Testis (tissue), 5 donors: ENCODE measurements at places on chromosomes 5 and 9.

- DNase-seq = no peak
These were observed 24.8 kb downstream of the TGFBI start for GRCh38 chr5:136053336-136054141.

GRCh38 chr5:146683861-146684260 lies 167.9 kb upstream of the GPR151 start:
- DNase-seq = no peak

- DNase-seq = no peak
These were observed 4.1 kb downstream of the PLPP1 start for GRCh38 chr5:55530669-55531068.

GRCh38 chr5:35197351-35197750 lies 32.9 kb downstream of the PRLR start:
- no peak for DNase-seq

DNA sequence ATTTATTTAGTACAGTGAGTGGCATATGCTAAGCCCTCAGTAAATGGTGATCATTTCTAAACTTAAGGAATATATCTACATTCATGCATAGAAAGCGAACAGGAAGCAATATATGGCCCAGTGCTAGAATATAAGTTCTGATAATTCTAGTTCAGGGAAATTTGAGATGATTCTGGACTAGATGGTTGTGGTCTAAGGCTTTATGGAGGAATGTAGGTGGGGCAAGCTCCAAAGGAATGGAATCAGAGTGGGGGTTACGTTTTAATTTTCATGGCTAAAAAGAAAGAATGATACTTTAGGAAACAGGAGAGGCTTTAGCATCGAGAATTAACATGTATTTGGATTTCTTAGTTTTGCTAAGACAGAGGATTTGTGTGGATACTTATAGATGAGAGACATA lies 56.1 kb downstream of the MTREX start:
- no peak for DNase-seq

- no peak for DNase-seq
These were observed 44.1 kb downstream of the CAMK4 start for GRCh38 chr5:111268300-111268699.

- no peak for DNase-seq
These were observed 209.6 kb downstream of the MAST4 start for GRCh38 chr5:66805514-66806430.

GRCh38 chr5:93601802-93602155 lies 18.8 kb downstream of the NR2F1 start:
- no peak for DNase-seq

DNA sequence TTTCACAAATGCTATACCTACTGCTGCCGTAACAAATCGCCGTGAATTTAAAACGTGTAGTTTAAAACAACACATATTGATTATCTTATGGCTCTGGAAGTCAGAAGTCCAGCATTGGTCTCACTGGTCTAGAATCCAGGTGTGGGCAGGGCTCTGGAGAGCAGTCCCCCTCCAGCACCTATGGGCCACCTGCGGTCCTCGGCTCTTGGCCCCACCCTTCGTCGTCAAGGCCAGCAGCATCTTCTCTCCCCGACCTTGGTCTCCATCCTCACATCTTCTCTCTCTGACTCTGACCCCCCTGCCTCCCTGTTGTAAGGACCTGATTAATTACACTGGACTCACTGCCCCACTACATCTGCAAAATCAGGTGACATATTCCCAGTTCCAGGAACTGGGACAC lies 106.4 kb upstream of the COL5A1 start:
- no peak for DNase-seq

DNA sequence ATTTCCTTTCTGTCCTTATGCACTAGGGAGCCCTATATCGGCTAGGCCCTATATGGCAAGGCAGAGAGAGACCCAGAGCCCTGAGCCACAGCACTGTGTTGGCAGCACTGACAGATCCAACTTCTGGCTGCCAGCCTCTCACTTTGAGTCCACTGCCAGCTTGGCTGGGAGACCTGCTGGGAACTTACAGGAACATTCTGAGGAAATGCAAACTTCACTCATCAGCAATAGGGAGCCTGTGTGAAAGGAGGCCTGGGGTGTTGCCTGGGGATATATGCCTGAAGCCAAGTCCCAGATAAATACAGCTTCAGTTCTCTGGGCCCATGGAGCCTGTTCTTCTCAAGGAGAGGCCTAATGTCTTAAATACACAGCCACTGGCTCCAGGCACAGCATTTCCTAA lies 78.0 kb downstream of the ADRB2 start:
- DNase-seq = no peak

- no peak for DNase-seq
These were observed 93.5 kb upstream of the LRRTM2 start for GRCh38 chr5:138968601-138969000.

- no peak for DNase-seq
These were observed 157.4 kb downstream of the SNCAIP start for GRCh38 chr5:122469384-122469919.

- DNase-seq = no peak
These were observed 38.1 kb downstream of the ADAMTS2 start for GRCh38 chr5:179307013-179307800.

GRCh38 chr5:150349681-150350275 lies 7.7 kb upstream of the TCOF1 start:
- DNase-seq = no peak

DNA sequence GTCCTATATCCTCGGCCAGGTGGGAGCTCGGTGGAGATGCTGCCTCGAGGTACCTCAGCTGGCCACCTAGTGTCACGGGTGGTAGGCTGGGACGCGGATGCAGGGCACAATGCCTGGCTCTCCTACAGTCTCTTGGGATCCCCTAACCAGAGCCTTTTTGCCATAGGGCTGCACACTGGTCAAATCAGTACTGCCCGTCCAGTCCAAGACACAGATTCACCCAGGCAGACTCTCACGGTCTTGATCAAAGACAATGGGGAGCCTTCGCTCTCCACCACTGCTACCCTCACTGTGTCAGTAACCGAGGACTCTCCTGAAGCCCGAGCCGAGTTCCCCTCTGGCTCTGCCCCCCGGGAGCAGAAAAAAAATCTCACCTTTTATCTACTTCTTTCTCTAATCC lies 2.0 kb downstream of the PCDHGC3 start:
- no peak for DNase-seq

GRCh38 chr9:35695943-35696401 lies 6.2 kb upstream of the TPM2 start:
- DNase-seq = no peak

- DNase-seq = no peak
These were observed 3.5 kb upstream of the MSX2 start for GRCh38 chr5:174720612-174721529.

- DNase-seq = no peak
These were observed 234.6 kb downstream of the SPOCK1 start for GRCh38 chr5:137264573-137264972.

GRCh38 chr5:32098890-32099310 lies 75.2 kb downstream of the GOLPH3 start:
- no peak for DNase-seq

DNA sequence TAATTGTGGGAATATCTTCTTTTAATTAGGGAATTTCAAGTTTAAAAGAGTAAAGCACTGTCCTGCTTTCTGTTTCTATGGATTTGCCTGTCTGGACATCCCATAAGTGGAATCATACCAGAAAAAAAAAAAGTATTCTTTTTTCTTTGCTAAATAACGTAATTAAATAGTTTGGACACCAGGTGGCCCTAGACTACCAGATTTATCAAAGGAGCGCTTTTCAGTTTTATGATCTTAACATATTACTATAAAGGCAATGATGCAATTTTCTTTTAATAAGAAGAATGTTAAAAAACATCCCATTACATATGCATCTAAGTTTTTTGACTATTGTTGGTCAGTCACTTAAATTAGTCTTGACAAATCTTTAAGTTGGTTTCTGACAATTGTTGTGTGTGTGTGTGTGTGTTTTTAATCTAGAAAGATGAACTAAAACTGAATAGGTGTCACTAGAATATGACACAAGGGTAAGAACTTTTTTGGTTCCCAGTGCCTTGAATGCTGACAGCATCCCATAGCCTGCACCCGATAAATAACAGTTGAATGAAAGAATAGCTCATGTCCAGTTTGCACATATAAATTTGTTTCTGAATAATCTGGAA lies 49.5 kb downstream of the C5orf22 start:
- DNase-seq = no peak

DNA sequence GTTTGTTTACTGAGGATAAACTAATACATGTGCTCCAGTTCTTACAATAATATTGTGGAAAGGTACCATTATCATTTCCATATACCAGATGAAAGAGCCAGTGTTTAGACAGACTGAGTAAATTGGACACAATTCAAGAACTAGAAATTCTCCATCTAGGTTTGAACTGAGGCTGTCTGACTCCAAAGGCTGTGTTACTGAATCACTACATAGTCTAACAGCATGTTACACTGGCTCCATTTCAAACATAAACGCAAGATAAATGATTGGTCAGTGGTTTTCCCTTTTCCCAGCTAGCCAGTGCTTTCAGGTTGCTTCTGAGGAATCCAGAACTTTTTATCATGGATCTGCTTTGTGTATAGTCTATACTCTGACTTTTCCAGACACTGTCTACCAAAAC lies 8.1 kb downstream of the SPDL1 start:
- no peak for DNase-seq

DNA sequence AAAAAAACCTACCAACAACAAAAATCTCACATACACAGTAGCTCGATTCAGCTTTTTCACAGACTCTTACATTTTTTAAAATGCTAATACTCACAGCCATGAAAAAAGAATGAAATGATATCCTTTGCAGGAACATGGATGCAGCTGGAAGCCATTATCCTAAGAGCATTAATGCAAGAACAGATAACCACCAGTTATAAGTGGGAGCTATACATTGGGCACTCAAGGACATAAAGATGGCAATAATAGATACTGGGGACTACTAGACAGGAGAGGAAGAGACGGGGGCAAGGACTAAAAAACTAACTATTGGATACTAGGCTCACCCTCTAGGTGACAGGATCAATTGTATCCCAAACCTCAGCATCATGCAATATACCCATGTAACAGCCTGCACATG lies 90.3 kb upstream of the CCNH start:
- DNase-seq = no peak

GRCh38 chr9:35335164-35335563 lies 154.7 kb upstream of the RUSC2 start:
- DNase-seq = no peak

DNA sequence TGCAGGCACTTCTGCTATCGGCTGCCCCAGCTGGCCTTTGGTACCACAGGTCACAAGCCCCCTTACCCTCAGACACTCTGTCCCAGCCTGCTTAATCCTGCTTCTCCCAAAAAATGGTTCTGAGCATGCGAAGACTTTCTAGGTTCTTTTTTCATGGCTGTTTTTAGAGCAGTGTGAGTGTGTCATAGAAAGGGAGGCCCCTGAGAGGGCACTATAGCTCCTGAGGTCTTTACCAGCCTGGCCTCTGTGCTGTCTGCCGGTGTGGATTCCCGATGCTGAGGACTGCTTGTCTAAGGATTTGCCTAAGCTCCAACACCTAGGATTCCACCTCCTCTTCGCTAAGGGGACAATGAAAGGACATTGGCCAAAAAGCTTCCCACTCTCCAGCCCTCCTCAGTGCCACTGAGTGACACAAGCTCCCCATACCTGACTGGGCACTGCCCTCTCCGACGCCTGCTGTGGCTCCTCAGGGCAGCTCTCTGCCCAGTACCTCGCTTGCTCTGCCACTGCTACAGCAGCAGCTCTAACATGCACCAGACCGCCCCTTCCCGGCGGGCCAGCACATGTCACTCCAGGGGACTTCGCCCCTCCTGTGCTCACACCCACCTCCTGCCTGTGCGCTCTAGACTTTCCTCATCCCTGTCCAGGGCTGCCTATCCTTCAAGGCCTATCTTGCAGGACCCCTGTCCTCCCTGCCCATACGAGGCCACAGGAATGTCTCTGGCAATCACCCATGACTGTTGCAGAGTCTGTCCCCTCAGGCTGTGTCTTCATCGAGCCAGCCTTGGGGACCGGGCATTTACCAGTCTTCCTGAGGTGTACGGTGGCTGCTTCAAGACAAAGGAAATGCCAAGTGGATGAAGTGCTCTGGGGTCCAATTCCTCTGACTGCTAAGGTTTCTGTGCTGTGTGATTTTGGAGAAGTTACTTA lies 21.0 kb downstream of the MACROH2A1 start:
- DNase-seq = no peak

- DNase-seq = no peak
These were observed 736.9 kb downstream of the TLE1 start for GRCh38 chr9:80952363-80952922.

DNA sequence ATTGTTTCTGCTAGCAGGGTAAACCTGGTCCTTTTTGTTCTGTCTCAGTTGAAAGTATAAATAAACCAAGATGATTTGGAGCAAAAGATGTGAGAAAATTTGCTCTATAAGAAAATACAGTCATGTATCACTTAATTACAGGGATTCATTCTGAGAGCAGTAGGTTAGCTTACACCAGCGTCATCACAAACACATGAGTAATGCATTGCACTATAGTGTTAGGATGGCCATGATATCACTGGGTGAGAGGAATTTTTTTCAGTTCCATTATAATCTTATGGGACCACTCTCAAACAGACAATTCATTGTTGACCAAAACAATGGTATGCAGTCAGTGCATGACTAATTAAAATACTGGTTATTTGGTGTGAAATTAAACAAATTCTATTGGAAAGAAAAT lies 430.9 kb downstream of the CHSY3 start:
- DNase-seq = no peak

- peak; percentile 39 for DNase-seq
These were observed 237.5 kb downstream of the CD180 start for GRCh38 chr5:66958980-66959641.

- DNase-seq = peak; percentile 77
These were observed 1.9 kb downstream of the SPARC start for GRCh38 chr5:151684690-151685361.

- no peak for DNase-seq
These were observed 33.2 kb downstream of the SLC31A2 start for GRCh38 chr9:113183956-113184488.

DNA sequence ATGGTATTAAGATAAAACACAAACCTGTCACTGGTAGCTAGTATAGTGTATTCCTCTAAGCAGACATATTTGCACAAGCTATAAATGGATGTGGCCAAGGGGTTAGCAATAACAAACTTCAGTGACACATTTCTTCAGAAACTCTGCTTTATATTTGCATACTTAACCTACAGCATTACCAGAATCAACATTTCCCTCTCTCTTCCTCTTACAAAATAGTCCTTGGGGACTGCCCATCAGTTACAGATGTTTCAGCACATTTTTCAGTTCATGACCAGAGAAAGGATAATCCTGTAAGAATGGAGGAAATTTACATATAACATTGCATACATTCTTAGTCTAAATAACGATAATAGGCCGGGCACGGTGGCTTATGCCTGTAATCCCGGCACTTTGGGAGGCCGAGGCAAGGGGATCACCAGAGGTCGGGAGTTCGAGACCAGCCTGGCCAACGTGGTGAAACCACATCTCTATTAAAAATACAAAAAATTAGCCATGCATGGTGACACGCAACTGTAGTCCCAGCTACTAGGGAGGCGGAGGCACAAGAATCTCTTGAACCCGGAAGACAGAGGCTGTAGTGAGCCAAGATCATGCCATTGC lies 25.3 kb upstream of the SLC1A1 start:
- no peak for DNase-seq

DNA sequence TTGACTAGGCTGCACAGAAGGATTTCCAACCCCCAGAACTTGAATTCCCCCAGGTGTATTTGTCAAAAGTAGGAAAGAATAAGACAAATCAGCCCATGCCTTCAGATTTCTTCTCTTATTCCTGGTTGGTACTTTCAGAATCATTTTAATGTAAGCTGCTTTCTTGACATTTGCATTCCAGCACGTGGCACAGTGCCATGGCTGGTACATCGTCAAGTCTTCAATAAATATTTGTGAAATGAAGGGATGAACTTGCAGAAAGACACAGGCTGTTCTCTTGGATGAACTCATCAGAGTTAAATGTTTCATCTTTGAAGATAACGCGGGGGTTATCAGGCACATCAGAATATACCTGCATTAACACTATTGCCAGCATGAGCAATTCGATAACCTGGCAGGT lies 14.5 kb downstream of the KCNIP1 start:
- DNase-seq = no peak
